Pons (tissue), 1 donor: ENCODE measurements at places on chromosomes 4 and X.

- no peak for DNase-seq
These were observed 104.3 kb downstream of the PARM1 start for GRCh38 chr4:75037252-75037651.

- DNase-seq = no peak
These were observed 219.0 kb upstream of the CPEB2 start for GRCh38 chr4:14783011-14783877.

DNA sequence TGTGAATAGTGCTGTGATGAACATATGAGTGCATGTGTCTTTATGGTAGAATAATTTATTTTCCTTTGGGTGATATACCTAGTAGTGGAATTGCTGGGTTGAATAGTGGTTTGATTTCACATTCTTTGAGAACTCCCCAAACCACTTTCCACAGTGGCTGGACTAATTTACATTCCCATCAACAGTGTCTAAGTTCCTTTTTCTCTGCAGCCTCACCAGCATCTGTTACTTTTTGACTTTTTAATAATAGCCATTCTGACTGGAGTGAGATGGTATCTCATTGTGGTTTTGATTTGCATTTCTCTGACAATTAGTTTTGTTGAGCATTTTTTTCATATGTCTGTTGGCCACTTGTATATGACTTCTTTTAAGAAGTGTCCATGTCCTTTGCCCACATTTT, 29.1 kb downstream of the JADE3 start:
- DNase-seq = no peak

GRCh38 chr4:7713757-7714156, 225.9 kb downstream of the AFAP1 start:
- no peak for DNase-seq

DNA sequence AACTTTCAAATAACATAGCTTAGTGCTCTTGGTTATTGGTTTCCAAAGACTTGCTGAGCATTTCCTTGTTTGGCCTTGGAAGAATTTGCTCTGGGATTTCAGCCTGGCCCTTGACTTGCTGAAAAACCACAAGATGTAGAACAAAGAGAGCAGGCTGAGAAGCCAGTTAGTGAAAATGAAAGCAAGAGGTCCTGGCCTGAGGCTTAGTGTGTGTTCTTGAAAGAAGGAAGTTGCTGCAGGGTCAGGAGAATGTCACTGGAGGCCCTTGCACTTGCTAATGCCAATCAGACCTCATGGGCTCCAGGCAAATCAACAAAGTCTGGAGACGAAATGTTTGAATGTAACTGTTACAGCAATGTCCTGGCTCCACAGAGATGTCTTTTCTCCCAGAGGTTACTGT, 79.4 kb downstream of the SYNPO2 start:
- peak; percentile 80 for DNase-seq

DNA sequence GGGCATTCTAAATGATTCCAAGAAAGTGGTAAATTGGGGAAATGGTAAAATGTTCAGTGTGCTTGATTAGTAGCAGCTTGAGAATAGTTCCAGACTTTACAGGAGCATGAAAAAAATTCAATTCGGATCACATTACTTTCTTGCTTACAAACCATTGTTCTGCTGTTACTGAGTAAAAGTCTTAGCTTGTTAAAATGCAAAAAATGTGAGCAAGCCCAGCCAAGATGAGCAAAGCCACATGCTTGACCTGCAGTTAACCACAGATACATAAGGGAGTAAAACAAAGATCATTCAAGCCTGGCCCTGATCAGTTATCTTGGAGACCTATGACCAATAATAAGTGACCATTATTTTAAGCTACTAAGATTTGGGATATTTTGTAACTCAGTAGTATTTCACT, 562.9 kb upstream of the MAGEB2 start:
- no peak for DNase-seq

- no peak for DNase-seq
These were observed 170.3 kb upstream of the PUDP start for GRCh38 chrX:7318241-7318640.
